ENCODE measurements at places on chromosomes 4 and X.

DNA sequence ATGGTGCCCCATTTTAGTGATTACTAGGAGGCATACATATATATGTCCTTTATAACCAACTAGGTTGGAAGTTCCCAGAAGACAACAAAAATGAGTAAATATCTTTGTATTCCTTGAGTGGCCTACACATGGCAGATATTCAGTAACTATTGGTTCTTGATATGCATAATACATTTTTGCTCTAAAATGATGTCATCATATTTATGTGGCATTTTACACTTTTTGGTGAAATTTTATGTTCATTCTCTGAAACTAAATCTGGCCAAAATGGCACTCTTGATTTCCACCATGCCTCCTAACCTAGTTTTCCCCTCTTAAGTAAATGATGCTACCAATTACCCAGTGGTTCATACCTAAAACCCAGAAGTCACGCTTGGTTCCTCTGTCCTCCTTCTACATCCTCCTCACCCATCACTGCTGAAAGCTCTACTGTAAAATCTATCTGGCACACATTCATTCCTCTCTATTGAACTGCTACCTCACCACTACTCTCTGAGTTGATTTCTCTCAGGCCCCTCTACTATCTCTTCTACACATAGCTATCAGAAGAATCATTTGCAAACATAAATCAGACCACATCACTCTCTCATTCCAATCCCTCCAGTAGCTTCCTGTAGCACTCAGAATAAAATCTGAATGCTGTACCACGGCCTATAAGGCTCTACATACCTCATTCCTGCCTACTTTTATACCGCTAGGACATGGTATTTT lies 13.4 kb downstream of the SLC10A7 start:
- no peak for DNase-seq

DNA sequence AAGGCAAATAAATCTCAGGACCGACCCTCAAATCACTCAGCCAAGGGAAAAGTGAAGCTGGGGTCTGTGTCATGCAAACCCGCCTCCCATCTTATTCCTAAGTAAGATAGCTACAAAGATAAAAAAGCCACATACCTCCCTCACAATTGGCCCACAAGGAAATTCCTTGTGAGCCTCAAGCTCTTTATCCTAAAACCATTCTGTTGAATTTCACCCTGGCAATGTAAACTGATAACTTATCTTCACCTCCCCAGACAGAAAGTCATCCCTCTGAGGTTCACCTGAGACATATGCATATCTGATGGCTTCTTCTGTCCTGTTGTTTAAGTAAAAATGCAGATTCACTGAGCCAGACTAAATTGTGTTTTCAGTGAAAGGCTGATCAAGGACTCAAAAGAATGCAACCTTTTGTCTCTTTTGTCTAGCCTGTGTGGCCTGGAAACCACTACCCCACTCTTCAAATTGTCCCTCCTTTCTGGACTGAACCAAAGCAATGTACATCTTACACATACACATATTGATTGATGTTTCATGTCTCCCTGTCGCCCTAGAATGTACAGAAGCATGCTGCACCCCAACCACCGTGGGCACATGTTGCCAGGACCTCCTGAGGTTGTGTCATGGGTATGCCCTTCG lies 91.3 kb downstream of the MFAP3L start:
- no peak for DNase-seq

DNA sequence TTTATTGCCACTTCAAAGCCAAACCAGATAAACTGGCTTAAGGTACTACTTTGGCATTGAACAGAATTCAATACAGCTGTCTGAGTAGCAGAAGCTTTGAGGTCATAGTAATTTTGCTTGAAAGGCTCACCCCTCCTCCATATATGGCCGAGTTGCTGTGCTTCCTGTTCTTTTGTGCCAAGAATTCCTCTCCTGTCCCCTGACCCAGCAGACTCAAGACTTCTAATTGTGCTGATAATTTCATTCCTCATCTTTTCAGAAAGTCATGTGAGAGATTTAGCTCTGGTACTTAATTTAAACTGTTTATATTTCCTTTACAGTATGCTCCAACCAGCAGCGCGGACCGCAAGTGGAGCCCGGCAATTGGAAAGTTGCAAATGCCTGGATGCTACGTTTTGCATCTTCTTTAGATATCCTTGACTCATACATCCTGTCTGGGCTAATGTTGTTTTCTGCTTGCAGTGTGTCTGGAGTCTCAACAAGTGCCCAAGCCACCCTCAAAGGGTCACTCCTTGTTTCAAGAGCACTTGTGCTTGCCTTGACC lies 373.4 kb downstream of the PDGFC start:
- DNase-seq: no peak

DNA sequence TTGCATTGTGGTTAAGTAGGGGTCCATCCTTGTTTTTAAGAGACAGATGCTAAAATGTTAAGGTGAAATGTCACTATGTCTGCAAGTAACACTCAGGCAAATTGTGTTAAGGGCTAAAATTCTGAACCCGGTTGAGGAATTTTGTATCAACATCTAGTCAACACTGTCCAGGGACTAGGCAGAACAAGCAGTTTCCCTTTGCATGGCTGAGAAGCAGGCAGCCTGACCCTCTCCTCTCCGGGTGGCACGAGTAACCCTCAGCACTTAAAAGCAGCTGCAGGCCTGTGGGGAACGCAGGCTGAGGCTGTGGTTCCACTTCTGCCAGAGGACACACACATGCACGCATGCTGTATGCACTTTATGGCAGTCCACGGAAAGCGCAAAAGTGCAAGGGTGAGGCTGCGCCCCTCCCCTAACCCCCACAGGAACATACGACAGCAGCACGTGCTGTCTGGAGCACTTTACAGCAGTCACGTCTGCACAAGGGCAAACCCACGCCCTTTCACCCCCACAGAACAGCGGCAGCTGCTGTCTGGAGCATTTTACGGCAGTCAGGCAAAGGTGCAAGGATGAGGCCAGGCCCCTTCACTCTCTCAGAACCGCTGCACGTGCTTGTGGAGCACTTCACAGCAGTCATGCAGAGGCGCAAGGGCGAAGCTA lies 619 bp upstream of the MPC1L start:
- DNase-seq: no peak

DNA sequence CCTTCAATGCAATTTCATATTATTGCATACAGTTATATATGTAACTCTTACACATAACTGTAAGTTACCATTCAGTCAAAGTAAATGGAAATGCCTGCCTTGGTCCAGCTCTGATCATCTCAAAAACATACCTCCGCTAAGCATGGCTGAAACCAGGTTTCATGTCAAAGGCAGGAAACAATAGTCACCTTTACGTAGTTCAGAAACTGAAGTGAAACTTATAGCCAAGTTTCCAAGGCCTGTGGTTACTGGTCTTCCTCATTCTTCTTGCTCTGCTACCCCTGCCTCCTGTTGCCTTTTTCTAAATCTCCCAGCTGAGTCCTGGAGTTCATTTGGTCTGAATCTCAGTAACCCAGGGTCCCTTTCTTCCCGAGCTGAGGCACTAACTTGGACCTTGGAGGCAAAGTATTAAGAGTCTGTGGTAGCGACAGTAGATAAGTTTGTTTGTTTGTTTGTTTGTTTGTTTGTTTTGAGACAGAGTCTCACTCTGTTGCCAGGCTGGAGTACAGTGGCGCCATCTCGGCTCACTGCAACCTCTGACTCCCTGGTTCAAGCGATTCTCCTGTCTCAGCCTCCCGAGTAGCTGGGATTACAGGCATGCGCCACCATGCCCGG lies 30.8 kb downstream of the DAPP1 start:
- no peak for DNase-seq

- no peak for DNase-seq
Measured at GRCh38 chr4:99917575-99917974, 23.3 kb upstream of the LAMTOR3 start.

GRCh38 chrX:23386260-23386659 lies 51.6 kb downstream of the PTCHD1 start:
- no peak for DNase-seq

DNA sequence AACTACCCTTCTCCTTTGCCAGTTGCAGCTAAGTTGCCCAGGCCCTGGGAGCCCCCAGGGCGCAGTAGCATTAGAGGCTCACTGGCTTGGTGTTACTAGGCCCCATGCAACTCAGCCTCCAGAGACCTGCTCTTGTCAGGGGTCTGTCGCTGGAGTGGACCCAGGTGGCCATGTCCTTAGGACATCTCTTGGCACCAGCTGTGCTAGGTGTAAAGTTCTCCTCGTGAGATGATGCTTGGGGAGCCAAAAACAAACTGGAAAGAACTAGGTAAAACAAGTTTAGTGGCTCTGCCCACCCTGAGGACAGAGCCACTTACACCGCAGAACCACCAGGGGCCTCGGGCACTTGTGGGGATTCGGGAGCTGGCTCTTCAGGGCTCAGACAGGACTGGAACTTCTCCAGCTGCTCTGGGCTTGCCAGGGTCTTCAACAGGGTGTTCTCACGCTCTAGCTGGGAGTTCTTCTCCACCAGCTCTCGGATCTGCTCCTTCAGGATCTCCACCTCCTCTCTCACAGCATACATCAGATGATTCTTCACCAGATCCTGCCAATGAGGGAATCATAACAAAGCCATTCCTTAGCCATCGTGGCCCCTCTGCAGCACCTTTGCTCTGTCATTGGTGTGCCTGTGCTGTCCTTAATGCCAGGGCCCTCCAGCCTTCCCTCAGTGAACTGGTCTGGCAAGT lies 61.2 kb downstream of the TSC22D3 start:
- DNase-seq: no peak

- DNase-seq: peak; percentile 40
Measured at GRCh38 chr4:108116423-108117168, 52.1 kb downstream of the LEF1 start.

DNA sequence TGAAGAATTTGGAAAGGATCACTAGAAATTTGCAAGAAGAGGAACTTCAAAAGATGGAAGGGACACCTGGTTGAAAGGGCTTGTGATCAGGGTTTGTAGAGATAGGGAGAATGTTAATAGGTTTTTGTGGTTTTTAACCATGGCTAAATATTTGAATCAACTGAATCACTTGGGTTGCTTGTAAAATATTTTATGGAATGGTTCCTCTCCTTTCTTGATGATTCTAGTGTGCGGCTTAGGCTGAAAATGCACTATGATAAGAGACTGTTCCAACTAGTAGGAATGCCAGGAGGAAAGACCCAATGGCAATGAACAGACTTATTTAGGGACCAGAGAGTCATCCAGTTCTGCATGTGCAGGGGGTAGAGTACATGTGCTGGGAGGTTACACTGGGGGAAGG lies 408.2 kb downstream of the ARHGAP24 start:
- no peak for DNase-seq

DNA sequence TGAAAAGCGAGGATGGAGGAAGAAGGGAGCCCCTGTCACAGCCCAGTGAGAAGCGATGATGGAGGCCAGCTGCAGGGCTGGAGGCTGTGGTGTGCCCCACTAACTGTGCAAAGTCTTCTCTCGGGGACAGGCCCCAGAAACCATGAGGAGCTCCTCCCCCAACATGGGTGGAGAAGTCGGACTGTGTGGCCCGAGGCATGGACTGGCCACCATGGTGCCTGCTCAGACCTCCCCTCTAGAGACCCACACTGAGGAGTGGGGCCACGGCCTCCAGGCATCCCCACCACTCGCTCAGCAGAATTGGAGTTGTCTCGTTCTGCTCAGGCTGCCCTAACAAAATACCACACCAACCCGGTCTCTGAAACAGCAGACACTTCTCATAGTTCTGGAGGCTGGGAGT lies 12.2 kb upstream of the PDE6B start:
- no peak for DNase-seq

- DNase-seq: no peak
Measured at GRCh38 chr4:140049849-140050637, 103.9 kb downstream of the MAML3 start.

DNA sequence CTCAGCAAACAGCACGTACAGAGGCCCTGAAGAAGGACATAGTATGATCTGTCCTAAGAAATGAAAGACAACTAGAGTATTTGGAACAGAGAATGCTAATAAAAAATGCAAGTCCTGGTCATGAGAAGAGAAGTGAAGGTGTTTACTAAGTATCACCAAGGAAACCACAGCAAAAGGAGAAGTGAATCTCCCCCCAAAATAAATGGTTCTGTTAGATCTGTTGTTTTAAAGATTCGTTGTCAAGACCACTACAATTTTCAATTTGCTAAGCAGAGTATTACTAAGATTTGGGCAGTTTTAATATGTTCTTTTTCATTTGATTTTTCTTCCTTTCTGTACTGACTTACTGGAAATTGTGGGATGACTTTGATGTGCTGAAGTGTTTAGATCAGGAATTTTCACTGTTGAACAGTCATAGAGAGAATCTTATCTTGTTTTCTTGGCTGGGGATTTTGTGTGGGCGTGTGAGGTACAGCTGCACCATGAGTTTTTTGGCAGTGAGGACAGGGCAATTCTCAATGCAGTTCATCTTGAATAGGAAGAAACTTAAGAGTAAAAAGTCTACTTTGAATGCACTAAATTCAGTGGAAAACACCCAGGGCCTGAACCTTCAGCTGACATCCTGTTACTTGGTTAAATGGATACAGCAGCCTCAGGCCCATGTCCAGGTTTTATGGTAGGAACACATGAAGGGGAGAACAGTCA lies 132.2 kb downstream of the STIM2 start:
- no peak for DNase-seq

GRCh38 chr4:154088741-154089140 lies 299.9 kb upstream of the SFRP2 start:
- DNase-seq: no peak

DNA sequence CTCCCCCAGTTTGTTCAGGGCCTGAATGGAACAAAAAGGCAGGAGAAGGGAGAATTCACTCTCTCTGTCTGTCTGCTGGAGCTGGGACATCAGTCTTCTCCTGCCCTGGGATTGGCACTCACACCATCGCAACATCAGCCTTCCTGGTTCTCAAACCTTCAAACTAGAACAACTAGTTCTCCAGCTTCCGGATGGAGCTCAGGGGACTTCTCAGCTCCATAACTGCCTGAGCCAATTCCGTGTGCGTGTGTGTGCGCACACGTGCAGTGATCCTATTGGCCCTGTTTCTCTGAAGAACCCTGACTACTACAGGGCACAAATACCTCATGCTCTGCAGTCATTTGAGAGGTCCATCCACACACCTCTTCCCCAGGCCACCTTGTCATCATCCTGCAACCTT lies 18.7 kb upstream of the MAN2B2 start:
- DNase-seq: no peak

- DNase-seq: no peak
Measured at GRCh38 chrX:107602694-107603239, 25.5 kb upstream of the PRPS1 start.

GRCh38 chr4:121778991-121779628 lies 14.1 kb upstream of the SMIM43 start:
- no peak for DNase-seq

DNA sequence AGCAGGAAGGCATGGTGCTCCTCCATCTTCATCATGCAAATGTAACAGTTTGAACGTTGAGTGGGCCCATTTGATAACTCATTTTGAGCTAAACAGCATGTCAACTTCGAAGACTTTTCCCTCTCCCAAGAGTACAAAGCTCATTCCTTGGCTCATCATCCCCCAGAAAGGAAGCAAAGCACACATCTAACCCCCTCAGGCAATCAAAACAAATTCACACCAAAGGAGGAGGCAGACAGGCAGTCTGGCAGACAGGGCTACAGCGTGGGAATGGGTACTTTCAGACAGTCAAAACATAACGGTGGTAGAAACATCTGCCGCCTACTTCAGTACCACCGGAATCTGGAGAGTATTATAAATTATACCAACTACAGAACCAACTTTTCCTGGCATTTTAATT lies 81.7 kb downstream of the PCDH19 start:
- DNase-seq: no peak

GRCh38 chrX:50787099-50787498 lies 26.9 kb downstream of the SHROOM4 start:
- DNase-seq: no peak

- no peak for DNase-seq
Measured at GRCh38 chrX:4240541-4241194, 527.2 kb upstream of the PRKX start.

Measured in stimulated activated CD4-positive, alpha-beta T cell treated with anti-CD3 and anti-CD28 coated beads, Interleukin-4, amount 100 ng/mL, for 4 hours (primary cell).